Neural crest cell (in vitro differentiated cells): ENCODE measurements at places on chromosomes 3 and 15. TPM values are rescaled to one million over a fixed set of nuclear protein-coding genes. Genes with fewer than 3 reads are reported as not detected.

TMEM108 gene
- 5.3 and 5.8 TPM in 2 replicates for total RNA-seq

CCR9 gene
- not detected in 2 replicates for total RNA-seq

SLC12A1 gene
- 0.16 and 0.20 TPM in 2 replicates for total RNA-seq

PHC3 gene
- 35.2 and 37.1 TPM in 2 replicates for total RNA-seq

DNA sequence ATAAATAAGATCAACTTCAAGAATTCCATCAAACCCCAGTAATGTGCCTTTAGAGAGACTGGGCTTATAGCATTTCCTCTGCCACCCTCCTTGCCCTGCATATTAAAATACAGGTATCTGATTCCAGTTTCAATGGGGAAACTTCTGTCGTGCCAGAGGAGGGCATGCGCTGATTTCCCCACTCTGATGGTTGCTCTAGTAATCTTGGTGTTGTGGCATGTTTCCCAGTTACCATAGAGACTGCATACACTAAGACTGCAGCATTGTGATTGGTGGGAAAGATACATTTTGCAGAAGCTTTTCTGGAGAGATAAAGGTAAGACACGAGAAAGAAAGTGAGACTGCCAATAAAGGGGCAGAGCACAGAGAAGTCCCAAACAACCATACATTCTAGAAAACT lies 225.6 kb downstream of the TIGIT start:
- no peak for DNase-seq

DNA sequence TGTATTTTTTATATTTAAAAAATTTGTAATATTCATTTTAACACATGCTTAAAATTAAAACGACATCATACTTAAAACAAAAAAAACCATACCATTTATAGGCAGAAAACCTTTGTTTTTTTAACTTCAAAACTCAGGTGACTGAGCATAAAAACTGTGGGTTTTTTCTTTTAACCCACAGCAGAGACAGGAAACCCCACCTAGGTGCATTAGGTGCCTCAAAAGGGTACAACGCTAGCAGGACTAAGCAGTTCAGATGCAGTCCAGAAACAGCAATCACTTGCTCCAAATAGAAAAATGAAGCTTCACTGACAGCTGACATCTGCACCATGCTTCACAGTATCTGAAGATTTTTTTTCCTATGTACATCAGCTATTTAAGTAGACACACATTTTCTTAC lies 52.3 kb downstream of the GLB1 start:
- DNase-seq, result no peak

DNA sequence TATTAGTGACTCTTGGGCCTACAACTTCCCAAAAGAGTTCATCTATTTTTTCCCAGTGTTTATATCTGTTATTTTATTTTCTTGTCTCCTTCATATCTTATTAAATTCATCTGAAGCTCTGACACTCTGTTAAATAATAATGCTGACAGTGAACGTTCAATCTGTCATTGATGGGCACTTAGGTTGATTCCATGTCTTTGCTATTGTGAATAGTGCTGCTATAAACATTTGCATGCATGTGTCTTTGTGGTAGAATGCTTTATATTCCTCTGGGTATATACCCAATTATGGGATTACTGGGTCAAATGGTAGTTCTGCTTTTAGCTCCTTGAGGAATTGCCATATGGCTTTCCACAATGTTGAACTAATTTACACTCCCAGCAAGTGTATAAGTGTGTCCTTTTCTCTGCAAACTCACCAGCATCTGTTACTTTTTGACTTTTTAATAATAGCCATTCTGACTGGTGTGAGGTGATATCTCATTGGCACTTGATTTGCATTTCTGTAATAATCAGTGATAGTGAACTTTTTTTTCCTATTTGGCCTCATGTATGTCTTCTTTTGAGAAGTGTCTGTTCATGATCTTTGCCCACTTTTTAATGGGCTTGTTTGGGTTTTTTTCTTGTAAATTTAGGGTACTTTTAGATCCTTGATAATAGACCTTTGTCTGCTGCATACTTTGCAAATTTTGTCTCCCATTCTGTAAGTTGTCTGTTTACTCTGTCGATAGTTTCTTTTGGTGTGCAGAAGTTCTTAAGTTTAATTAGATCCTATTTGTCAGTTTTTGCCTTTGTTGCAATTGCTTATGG lies 122.5 kb downstream of the LEKR1 start:
- no peak for DNase-seq

DNA sequence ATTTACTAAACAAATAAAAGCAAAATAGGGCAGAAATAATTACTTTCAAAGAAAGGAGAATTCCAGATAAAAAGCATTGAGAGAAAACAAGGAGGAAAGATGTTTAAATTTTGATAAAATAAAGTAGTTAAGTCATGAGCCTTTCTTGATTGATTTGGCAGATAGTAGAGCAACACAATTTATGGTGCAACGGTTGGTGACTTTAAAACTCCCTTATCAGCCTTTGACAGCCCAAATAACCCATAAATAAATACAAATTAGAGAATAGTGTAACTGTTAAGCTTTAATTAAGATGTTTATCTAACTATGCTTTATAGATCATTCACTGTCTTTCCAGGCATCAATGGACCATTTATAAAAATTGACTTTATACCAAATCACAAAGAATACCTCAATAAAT lies 54.0 kb upstream of the EIF1B start:
- no peak for DNase-seq

DNA sequence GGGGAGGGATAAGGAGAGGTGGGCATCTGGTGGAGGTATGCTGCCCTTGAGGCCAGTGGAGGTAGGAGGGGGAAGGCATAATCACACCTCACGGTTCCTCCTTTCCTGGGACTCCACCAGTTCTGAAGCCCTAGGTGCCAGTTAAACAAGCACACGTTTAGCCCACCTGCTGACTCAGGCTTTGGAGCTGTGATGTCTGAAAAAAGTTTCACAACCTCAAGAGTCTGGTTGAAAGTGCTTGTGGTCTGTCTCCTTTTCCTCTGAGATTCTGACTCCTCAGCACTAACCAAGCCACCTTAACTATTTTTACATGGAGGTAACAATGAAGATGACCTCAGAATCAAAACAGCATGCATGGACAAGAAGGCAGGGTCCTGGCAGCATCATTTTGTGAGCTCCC lies 23.0 kb downstream of the HPS3 start:
- DNase-seq, result no peak

DNA sequence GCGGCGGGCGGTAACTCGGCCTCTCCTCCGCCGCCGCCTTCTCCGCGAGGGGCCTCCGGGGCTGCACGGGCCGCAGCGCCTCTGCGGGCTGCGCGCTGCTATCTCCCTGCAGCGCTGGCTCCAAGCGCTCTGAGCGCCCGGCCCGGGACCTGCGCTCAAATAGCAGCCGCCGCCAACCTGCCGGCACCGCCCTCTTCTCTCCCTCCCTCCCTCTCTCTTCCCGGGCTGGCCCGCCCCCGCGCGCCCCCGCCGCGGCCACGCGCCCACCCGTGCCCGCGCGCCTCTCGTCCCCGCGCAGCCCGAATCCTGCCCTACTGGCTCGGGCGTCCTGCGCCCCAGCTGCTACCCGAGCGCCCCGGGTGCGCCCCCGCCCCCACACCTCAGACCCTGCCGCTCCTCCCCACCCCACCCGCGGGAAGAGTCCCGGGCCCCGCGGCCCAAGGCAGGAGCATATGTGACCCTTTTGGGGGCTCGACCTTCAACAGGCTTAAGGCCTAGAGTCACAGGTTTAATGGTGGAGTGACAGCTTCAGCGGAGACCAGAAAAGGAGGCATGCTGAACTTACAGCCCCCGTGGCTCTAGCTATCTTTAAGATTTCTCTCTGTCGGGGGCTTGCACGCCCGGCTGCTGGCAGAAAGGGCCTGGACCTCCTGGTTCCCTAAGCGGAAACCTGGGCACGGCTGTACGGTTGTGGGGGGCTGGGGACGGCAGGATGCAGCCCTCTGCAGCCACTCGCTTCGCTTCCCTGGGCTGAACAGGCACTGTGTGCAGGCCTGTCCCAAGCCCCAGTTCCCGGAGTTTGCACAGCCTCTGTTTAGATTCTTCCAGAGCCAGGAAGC lies at the start of gene CACNA2D2:
Gene CACNA2D2 (minus strand): TSS at position 131 of the 839 bp plus-strand sequence. CDS start 211 bp downstream, outside the sequence.
- DNase-seq, result peak; percentile 55
